ENCODE measurements at places on chromosomes 5 and 9. TPM values are rescaled to one million over a fixed set of nuclear protein-coding genes. Genes with fewer than 3 reads are reported as not detected.

DNA sequence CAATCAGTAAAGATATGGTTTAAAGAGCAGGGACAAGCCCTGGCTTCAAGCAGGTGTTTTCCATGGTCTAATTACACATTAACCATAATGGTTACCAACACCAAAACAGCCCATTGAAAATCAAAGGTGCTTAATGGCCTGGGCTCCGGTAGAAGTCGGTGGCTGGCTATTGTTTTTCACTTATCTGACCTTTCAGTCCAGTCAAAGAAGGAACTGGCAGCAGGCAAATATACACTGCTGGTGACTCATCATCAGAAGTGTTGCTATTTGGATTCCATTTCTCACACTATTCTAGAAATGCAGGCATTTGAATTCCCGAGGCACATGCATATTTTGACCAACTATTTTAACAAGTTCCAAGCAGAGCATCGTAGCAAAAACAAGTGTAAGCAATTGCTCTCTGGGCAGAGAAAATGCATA lies 26.3 kb upstream of the GABRP start:
- ATAC-seq, result peak; percentile 62

Gene TYRP1
- 2.2 TPM for total RNA-seq

DNA sequence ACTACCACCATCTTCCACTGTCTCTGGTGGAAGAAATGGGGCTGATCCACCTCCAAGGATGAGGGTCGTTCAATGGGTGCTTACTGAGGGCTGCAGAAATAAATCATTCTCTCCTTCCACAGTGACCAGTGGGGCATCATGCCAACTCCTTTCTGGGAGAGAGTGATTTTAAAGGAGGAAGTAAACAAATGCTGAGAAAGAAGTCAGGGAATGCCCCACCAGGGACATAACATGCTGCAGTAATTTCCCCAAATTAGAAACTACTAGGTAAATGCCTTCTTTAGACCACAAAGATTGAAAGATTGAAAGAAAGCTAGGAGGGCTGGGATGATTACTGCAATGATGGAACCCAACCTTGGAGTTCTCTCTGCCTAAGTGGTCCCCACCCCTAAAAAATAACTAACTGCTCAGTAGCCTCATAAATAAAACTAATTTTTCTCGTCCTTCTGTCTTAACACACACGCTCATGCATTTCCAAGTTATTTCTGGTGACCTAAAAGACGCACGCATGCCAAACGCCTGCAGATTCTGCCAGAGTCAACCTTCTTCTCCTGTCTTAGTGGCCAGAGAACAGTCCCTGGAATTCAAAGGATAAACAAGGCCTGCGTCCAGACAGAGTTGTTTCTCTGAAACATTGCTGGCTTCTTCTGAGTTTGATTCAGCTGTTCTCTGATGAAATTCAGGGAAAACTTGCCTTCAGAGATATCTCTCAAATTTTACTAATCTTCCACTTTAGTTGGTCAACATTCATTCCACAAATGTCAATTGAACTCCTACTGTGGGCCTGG lies 250.0 kb downstream of the NR3C1 start:
- ATAC-seq, result peak; percentile 90

GRCh38 chr9:36834736-36835135 lies 199.3 kb downstream of the PAX5 start:
- ATAC-seq, result no peak

DNA sequence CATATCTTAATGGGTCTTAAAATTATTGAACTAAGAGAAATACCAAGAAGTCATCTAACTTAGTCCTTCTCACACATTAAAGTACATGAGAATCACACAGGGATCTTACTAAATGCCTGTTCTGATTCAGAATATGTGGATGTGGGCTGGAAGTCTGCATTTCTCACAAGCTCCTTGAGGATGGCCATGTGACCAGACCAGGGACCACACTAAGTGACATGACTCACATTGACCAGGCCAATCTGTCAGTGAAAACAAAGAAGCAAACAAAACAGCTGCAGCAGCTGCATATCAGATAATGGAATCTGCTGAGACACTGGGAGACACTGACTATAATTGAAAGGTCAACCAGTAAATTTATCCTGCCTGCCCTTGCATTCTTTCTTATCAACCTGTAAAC lies 110.5 kb downstream of the ADAMTS12 start:
- peak; percentile 22 for ATAC-seq

Gene PCDHGA10
- 5.4 TPM for total RNA-seq

DNA sequence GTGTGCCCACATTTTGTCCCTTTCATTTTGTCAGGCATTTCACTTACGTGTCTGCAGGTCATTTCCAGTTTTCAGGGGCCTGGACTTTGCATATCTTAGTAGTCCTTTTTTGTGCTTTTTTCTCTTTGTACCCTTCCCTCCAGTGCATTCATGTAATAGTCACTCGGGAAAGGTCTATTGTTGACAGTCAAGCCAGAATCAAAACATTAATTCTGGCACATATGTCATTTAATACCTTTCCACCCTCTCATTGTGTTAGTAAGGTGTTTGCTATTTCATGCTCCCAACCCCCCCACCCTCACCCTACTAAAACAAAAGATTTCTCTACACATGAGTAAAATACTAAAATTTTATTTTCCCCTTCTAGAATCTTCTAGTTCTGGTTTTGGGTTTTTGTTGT lies 42.7 kb downstream of the UGCG start:
- ATAC-seq, result no peak

DNA sequence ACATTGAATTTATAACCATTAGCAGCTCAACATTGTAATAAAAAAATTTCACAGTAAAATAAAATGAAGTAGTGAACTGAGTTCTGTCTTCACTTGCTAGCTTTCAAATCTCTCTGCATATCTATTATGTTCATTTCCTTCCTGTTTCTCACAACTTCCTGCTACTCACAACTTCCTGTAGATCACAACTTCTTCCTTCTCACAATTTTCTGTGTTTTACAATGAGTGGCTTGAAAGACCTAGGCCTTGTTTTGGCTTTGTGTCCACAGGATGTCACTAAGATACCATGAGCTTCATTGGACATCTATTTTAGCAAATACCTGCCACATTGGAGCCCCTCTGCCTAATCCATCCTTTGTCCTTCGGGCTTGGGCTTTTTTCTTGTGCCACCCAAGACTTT lies 480.3 kb upstream of the ADAMTS16 start:
- no peak for ATAC-seq

DNA sequence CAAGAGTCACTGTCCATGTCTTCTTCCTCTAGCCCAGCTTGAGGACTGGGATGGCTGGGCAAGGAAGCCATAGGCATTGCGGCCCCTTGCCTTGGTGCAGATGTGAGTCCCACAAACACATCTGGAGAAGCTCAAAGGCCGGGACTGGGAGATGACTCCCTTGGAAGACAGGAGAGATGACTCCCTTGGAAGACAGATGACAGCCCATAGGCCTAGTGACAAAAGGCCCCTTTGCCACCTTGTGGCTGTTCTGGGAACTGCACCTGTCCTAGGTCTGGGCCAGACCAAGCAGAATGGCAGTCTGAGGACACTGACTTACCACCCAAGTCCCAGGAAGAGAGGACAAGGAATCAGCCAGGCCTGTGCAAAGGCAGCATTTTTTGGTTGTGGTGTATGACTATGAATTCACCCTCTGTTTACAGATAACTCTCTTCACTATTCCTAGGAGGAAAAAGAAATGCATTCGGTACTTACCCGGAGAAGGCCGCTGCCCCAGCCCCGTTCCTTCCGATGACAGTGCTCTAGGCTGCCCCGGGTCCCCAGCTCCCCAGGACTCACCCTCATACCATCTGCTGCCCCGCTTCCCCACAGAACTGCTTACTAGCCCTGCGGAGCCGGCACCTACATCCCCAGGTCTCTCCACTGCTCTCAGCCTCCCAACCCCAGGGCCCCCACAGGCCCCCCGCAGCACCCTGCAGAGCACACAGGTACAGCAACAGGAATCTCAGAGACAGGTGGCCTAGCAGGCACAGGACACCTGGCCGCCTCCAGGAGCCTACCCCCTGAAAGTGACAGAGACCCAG lies 30.8 kb downstream of the SKP1 start:
- peak; percentile 77 for ATAC-seq

DNA sequence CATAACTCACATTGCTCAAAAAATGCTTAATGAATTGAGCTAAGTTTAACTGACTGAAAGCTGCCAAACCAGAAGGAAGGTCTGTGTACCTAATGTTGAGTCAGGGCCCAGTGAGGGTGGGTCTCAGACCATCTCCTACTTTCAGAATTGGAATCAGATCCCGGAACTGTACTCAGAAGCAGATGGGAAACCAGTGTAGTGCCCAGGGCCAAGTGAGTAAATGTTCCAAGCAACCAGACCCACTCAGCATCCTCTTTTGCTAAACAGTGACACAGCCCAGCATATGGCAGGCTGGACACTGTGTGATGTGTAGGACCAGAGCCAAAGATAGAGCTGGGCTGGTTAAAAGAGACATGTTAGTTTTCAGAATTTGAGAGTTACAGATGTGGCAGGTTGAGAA lies 94.1 kb downstream of the PLCXD3 start:
- no peak for ATAC-seq

- ATAC-seq, result no peak
These were observed 915 bp downstream of the HSDL2 start for GRCh38 chr9:112380825-112381221.

Gene PCDHA1
- total RNA-seq, result not detected

- no peak for ATAC-seq
These were observed 9.4 kb downstream of the BBLN start for GRCh38 chr9:128169492-128169891.

DNA sequence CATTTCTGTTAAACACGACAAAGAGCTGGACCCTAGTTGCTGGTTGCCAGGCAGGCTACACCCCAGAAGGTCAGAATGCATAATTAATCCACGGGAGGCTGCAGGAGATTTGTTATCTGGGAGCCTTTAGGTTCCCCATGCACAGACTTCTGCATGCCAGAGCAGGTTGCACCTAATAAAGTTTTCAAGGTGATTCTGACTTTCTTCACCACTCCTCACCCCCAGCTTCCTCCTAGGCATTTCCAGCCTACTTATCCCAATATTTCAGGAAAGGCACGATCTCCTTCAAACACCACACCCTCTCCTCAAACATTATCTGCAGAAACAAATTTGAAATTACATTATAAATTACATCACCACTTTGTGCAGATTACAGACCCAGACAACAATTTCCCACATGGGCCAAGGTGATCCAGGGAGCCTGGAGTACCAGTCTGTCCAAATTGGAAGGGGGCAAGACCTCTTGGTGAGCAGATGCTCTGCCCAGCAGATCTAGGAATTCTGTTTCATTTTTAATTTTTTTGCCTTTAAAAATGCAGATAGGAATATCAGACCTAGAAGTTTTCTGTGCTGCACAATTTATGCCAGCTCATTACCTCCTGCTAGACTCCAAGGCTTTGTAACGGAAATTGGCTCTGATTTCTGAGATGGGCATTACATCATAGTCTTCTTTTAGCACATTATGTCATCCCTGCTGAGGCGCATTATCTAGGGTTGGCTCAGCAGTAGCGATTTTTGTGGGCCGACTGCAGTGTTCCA lies 363.4 kb upstream of the SLC30A5 start:
- peak; percentile 83 for ATAC-seq

Gene OLFM1
- 23.9 TPM for total RNA-seq

GRCh38 chr5:41277476-41278245 lies 64.3 kb upstream of the C6 start:
- ATAC-seq, result no peak

Gene SPARC
- total RNA-seq, result 194 TPM

Gene OR1J2
- not detected for total RNA-seq

- ATAC-seq, result no peak
These were observed 595.4 kb downstream of the IRX1 start for GRCh38 chr5:4191041-4191440.

GRCh38 chr9:100229136-100229535 lies 123.6 kb downstream of the TEX10 start:
- no peak for ATAC-seq

GRCh38 chr9:113807173-113808061 lies 68.7 kb upstream of the ZNF618 start:
- ATAC-seq, result peak; percentile 50

Gene GCNT4
- 4.0 TPM for total RNA-seq

Gene GADD45G
- 85.6 TPM for total RNA-seq
